ENCODE measurements at places on chromosomes 7 and 10.

DNA sequence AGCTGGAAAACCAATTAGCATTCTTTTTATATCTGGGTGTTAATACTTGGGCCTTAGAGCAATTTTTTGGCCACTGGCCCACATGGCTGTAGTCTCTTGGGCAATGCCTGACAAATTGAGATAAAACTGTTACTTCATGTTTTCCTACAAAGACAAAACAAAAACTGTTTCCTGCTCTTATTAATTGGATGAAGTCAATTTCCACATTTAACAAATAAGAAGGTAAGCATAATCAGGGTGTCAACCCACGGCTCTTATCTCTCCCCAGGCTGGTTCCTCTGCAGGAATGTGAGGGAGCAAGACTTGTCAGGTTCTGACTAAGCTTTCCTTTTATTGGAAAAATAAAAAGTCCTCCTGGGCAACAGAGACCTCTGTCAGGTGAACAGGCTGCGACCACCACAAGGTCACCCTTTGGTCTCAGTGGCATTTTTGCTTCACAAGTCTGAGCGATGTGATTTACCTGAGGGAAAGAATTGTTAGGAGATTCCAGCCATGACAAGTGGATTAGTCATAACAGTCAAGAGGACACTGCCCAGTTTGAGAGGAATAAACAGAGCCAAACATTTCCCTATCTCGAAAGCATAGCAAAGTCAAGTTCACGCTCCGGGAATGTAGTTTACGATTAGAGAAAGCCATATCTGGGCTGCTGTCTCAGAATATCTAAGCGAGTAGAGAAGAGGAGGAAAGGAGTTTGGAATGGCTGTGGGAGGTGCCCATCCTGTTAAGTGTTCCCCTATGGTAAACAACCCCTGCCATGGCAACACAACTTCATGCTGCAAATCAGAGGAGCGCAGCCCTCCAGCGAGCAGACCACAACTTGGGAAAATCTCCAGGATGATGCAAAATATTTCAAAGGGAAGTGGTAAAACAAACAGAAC lies 144.4 kb downstream of the TES start:
- no peak for DNase-seq

GRCh38 chr7:11681461-11681860 lies 150.5 kb downstream of the THSD7A start:
- no peak for DNase-seq

GRCh38 chr10:14126697-14127440 lies 203.9 kb downstream of the FRMD4A start:
- DNase-seq = no peak

DNA sequence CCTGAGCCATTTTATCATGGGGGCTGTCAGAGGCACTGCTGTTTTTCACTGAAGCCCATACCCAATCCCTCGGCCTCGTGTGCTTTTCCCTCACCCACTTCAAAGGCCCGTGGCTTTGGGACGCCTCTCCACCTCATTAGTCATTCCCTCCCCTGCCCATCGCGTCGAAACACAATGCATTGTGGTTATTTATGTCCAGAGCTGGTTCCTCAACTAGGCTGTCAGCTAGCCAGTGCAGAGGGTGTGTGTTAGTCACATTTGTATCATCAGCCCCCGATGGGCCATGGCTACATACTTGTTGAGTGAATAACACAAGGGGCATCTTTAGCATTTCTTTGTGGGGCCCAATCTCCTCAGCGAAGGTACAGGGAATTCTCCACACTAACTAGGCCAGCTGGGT lies 3.8 kb upstream of the CRCP start:
- DNase-seq = no peak

- DNase-seq = no peak
Observed at GRCh38 chr7:152865011-152865410, 105.5 kb downstream of the ACTR3B start.

GRCh38 chr10:60073397-60073780 lies 167.0 kb upstream of the CCDC6 start:
- DNase-seq = no peak

DNA sequence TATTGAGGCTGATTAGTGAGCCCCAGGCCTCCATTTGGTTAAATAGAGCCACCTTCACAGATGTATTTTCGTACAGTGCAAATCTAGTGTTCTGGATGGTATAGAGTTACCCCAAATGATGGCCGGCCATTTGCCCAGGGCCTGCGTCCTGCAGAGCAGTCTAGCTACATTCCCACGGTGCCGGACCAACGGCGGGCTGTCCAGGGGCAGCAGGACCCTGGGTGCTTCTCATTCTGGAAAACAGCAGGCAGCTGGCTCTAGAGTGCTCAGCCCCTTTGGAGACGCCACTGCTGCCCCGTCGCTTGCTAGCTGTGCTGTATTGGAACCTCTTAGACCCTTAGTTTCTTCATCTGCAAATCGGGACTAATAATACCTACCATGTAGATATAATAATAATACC lies 149.1 kb downstream of the RGS10 start:
- DNase-seq = no peak

- DNase-seq = no peak
Observed at GRCh38 chr10:131998050-131998844, 16.5 kb upstream of the BNIP3 start.

- DNase-seq = no peak
Observed at GRCh38 chr10:98167191-98167590, 32.7 kb downstream of the R3HCC1L start.

- DNase-seq = no peak
Observed at GRCh38 chr7:117889611-117890010, 16.4 kb upstream of the CTTNBP2 start.

GRCh38 chr10:112724404-112724991 lies 225.5 kb upstream of the TCF7L2 start:
- DNase-seq = no peak

DNA sequence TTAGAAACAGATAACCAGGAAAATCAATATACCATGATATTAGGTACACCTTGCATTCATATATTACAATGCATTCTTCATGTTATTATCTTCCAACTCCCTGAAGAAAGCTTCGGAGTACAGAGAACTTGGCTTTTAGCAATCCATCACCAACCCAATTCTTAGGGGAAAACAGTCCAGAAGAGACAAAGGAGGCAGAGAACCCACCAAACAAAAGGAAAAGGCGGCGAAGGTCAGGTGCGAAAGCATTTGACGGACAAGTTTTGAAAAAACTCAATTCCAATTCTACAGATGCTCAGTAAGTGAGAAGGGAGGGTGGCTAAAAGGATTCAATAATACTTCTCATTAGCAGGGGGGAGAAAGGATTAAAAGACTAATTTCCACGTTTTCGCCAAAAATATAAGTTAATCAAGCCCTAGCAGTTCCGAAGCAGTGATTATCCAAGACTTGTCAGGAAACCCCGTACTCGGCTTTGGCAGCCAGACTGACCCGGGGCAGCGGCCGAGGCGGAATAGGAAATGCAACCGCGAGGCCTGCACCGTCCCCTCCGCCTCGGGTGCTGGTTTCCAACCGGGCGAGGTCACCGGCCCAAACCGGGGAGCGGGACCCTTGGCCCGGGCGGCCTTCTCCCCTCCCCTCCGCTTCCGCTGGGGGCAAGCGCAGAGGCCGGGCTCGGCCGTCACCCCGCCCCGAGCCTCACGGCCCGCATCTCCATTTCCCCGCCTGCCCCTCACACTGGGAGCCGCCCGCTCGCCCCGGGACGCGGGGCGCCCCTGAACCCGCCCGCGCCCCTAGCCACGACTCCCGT lies 747 bp downstream of the GDI2 start:
- peak; percentile 49 for DNase-seq

- DNase-seq = no peak
Observed at GRCh38 chr10:128985036-128985435, 482.0 kb upstream of the MGMT start.

GRCh38 chr10:116186273-116186672 lies 86.7 kb downstream of the GFRA1 start:
- no peak for DNase-seq

GRCh38 chr10:47320812-47321211 lies 1.4 kb upstream of the GDF2 start:
- DNase-seq = no peak

DNA sequence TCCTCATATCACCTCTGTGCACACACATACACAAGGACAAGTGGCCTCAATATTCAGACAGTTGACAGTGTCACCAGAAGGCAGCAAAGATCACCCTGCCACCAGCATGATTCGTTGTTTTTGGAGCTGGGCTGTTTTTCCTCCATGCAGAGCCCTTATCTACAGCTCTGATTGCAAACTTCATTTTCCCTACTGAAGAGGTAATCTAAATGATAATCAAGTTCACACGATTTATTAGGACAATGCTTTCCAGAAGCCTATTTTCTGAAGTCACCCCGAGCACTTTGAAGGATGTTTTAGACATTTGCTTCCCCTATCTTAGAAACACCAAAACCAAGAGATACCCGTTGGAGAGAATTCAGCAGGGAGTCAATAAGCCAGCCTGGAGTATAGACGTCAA lies 46.0 kb upstream of the ADAM12 start:
- no peak for DNase-seq

GRCh38 chr10:17125206-17125893 lies 4.3 kb downstream of the CUBN start:
- no peak for DNase-seq

DNA sequence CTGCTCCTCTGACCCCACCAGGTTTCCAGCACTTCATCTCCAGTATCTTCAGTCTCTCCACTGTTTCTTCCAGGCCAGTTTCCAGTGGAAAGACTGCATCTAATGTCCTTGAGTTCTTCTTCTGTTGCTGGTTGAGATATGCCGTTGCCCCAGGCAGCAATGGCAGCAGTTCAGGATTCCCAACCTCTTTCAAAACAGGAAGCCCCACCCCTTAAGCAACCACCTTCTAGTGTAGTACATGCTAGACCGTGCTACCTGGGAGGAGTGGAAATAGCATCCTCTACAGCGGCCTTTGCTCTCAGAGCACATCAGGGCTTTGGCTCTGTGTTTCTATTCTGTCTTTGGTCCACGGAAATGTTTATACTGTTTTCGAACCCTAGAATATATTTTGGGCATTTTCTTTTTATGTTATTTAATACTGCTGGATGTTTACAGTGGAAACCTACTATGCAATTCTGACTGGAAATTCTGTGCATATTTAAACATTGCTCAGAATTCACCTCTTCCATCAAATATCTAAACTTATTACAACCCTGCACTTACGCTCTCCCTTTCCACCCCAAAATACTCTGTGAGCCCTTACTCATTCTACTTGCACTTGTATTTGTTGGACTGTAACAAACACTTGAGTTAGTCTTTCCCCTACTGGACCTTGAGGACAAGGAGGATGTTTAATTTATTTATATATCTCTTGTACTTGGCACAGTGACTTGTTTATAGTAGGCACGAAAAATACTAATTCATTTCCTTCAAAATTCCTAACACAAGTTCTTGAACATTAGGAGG lies 8.5 kb upstream of the BPGM start:
- DNase-seq = no peak

DNA sequence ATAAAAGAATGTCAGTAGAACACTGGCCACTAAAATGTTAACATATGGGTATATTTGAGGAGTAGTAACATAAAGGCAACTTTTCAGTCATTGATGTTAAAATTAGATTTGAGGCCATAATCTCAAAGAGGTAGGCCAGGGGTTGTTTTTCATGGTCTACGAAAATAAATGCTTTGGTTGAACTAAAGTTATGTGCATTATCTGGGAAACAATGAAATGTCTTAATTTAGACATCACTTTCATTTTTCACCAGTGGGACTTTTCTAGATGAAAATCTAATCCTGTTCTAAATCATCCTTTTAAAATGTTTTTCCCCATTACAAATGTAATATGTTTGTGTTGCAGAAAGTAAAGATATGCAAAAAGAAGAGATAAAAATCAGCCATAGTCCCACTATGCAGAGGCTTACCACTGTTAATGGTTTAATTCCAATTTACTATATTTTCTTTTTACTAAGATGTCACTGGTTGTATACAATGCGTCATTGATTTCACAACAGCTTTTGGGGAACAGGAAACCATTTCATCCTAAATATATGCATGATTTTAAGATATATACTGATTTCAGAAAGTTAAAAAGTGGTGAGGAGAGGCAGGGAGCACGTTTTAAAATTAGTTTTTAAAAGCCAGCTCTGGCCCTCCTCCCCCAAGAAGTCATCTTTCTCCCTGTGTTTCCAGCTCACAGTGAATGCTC lies 64.3 kb downstream of the ARID5B start:
- DNase-seq = no peak

DNA sequence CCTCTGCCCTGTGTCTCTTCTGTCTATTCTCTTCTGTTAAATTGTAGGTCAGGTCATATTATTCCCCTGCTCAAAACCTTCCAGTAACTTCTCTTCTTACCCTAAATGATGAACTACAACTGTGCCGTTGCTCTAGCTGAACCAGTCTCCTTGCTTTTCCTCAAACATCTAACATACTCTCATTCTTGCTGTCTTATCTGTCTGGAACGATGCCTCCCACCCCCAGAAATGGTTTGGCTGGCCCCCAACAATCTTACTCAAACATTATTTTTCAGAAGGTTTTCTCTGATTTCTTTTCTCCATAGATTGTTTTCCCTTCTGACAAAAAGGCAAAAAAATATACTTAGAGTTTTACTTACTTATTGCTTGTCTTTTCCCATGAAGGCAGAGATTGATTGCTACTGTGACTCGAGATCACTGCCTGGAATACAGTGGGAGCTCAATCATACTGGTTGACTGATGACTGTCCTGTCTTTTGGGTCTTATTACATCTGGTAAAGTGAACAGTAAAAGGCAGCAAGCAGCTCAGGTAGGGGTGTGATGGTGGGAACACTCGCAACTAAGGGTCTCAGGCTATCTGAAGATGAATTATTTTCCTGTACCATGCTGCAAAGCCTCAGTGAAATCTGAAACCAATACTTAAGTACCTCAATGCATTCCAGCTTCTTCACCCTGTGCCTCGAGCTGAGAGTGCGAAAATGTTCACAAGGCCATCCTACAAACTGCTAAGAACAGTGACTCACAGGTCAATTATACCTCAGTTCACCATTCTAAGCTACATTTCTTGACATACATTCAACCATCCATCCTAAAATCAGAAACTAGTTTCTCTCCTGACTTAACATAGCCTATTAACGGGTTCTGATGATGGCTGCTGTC lies 67.6 kb downstream of the DNMBP start:
- no peak for DNase-seq

DNA sequence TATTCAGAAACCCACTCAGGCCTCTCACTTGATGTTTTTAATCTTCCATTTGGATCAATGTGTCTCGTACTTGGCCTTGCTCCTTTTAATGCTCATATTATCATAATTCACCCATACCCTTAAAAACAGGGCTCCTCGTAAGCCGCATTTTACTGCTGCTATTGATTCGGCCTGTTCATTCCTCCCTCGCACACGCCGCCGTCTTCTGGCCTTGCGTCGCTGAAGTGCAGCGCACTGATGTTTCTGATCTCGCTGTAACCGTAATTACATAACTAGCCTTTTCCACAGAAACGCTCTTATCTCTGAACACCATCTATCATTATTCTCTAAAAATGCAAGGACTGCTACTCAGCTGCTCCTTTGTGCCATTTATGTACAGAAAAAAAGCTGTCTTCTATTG lies 544.5 kb upstream of the FOXK1 start:
- DNase-seq = no peak

GRCh38 chr7:20053334-20054104 lies 163.7 kb downstream of the MACC1 start:
- DNase-seq = no peak
